ENCODE measurements at places on chromosomes 5 and 9.

DNA sequence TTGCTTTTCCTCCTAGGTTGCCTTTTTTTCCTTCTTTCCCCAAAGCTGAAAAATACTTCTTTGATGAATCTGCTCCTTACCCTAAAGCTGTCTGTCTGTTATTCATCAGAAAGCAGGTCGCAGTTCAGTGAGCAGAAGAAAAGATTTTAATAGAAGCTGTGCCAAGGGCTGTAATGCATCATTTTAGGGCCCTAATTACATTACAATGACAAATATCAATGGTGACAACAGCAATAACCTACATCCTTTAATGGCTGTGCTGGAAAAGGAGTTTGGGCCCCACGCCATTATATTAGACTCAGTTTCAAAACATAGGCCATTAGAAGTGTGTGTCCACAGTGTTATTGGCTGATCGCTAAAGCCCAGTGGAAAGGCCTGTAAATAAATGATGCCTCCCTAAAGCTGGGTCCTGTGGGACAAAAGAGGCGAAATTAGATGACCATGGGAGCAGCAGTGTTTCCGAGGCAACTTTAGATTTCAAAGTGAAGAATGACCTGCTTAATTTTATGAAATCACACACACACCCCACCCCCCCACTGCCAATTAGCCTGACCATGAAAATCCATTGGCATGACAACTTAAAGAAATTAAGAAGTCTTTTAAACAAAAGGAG is 38.4 kb downstream of the TLE4 start:
- peak; percentile 71 for DNase-seq

- peak; percentile 11 for DNase-seq
Measured at GRCh38 chr9:129773262-129774048, 20.6 kb upstream of the PTGES start.

GRCh38 chr5:180704362-180704761 is 35.5 kb downstream of the OR2Y1 start:
- peak; percentile 4 for DNase-seq

DNA sequence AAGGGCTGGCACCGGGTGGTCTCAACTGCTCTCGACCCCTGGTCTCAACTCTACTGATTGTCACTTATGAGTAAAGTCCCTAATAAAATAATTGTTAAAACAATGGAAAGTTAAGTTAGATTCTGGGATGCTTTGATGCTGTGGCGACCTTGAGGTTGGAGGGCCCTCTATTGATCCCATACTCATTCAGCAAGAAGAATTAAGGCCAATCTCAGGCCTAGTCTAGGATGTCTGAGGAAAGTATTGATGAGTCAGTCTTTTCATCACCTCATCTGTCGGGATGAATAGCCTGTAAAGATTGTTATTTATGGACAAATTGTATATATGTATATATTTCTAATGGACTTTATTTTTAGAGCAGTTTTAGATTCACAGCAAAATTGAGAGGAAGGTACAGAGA is 50.8 kb downstream of the WDR36 start:
- DNase-seq = peak; percentile 8

GRCh38 chr9:35829084-35829763 is at the start of gene TMEM8B:
Gene TMEM8B, plus strand, starts transcription at chr9:35829228. Its CDS starts 220 bp downstream, at chr9:35829448.
- peak; percentile 97 for DNase-seq

GRCh38 chr5:83583859-83584258 is 112.3 kb downstream of the VCAN start:
- peak; percentile 48 for DNase-seq

DNA sequence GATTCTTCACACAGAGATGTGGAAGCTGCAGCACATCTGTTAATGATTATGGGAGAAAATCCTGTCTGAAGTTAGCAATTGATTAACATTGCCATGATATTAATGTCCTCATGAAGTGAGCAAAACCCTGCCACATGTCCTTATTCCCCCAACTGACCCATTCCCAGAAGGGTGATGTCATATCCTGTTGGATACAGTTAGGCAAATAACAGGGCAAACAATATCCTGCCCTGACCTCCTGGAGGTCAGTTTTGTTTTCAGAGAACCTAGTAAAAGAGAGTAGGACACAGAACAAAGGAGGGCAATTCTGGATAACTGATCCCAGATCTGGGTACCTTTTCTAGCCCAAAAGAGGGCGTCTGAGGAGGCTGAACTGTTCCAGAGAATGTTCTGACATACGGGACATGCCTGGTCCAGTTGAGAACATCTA is 11.0 kb downstream of the ABLIM3 start:
- DNase-seq = no peak

GRCh38 chr5:168987543-168988300 is 313.2 kb downstream of the SLIT3 start:
- DNase-seq = peak; percentile 83

GRCh38 chr9:123335193-123335985 is 20.6 kb upstream of the CRB2 start:
- DNase-seq = peak; percentile 95

- peak; percentile 73 for DNase-seq
Measured at GRCh38 chr9:89278997-89279739, 31.8 kb upstream of the CKS2 start.

- peak; percentile 15 for DNase-seq
Measured at GRCh38 chr5:30804739-30805505, 388.6 kb upstream of the CDH6 start.

DNA sequence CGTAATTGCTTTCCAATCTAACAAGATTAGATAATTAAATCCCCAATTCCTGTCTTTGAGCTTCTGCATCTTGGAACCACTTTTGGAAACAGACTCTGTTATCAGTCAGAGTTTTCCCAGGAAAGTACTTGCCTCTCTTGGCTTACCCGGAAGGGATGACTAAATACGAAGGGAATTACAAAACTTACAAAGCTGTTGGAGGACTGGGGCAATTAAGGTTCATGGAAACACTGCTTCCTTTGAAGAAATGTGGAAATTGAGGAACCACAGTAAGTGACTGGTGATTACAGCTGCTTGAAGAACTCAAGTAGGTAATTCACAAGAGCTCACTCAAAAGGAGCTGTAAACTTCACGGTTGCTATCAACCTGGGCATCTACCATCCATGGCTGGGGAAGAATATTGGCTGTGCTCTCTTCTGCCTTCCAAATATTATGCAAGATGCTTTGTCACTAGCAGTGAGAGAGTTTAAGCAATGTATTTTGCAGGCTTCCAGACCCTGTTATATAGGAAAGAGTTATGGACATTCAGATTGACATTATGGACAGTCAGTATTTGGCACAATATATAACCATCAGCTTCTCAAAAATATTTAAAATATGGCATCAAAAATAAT is 104.6 kb upstream of the MAN2A1 start:
- peak; percentile 72 for DNase-seq

DNA sequence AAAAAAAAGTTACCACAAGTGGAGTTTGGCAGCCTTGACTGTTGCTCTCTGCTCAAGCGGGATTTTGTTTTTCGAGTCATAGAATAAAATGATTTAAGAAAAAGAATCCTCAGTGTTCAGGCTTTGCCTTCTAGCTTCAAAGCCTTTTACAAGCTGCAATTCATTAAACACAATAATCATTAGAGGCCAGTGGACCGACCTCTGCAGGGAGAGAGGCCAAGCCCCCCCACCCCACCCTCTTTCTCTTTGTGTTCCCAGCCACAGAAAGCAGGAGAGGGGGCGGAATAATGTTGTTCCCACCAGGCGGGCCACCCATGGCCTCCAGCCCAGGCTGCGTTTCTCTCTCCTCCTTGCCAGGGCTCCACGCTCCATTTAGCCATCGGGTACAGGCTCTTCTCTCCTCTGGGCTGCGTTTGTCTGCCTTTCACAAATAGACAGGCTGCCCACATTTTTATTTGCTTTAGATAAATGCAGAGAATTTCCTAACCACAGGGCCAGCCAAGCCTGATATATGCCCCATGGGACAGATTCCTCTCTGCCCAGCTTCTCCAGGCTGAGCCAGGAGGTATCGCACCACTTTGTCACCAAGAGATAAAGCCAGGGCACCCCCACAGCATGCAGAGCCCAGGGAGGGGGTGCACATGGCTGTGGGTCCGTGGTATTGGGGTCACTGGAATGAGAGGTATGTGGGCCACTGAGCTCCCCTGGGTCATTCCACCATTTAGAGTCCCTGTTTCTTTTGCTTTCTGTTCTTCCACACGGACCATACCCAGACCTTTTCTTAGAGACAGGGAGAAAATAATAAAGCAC is 318.8 kb downstream of the PIK3R1 start:
- peak; percentile 88 for DNase-seq

- no peak for DNase-seq
Measured at GRCh38 chr5:180095545-180095944, 24.0 kb upstream of the RNF130 start.

GRCh38 chr5:150573867-150574817 is 66.2 kb downstream of the NDST1 start:
- DNase-seq = no peak

DNA sequence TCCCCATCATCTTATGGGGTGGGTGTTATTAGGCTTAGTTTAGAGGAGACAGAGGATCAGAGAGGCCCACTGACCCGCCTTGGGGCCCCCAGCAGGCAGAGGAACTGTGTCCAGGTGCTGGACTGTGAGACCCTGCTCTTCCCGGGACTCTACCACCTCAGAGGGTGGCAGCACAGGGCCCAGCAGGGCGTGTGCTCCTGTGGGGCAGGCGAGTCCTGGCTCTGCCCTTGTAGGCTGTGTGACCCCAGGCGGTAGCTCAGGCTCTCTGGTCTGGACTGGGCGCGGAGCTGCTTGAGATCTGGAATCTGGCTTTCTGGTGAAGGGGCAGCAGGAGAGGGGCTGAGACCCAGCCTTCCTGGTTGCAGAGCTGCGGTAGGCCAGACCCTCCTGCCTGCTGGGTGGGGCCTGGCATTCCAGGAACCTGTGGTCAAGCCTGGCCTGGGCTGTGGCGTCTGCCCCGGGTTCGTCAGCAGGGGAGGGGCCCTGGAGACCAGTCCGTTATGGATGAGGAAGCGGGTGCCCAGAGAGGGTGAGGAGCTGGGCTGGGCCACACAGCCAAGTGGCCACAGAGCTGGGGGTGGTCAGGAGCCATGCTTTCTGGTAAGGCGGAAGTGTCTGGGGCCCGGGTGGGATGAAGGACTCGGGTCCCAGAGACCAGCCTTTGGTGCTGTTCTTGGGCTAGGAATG is 46.5 kb downstream of the RXRA start:
- DNase-seq = peak; percentile 62

GRCh38 chr9:129451089-129451656 is 169.7 kb downstream of the C9orf50 start:
- no peak for DNase-seq

DNA sequence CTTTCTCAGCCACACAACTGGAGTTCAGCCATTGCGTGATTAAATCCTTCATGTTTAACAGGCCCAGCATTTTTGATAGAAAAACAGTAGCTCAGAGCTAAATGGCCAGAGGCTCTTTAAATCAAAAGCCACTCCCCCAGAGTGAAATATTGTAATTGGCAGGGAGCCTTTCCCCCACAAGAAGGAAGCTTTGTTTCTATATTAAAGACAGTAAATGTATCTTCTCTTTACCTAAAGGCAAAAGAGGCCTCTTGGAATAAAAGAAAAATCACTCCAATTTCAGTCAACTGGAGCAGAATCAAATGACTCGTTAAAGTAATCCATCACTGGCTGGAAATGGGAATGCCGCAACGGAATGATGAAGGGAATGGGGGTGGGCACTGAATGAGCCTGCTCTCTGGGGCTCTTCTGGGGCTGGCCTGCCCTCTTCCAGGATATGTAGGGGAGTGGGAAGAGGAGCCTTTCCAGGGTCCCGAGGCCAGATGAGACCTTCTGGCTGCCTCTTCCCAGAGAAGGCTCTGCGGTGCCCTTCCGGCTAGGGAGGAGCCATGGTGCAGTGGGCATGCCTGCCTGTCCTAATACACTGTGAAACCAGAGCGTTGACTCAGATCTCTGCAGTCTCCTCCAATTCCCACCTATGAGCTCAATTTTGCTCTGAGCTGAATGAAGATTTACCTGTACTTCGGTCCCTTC is 45.2 kb downstream of the ANKDD1B start:
- peak; percentile 61 for DNase-seq

DNA sequence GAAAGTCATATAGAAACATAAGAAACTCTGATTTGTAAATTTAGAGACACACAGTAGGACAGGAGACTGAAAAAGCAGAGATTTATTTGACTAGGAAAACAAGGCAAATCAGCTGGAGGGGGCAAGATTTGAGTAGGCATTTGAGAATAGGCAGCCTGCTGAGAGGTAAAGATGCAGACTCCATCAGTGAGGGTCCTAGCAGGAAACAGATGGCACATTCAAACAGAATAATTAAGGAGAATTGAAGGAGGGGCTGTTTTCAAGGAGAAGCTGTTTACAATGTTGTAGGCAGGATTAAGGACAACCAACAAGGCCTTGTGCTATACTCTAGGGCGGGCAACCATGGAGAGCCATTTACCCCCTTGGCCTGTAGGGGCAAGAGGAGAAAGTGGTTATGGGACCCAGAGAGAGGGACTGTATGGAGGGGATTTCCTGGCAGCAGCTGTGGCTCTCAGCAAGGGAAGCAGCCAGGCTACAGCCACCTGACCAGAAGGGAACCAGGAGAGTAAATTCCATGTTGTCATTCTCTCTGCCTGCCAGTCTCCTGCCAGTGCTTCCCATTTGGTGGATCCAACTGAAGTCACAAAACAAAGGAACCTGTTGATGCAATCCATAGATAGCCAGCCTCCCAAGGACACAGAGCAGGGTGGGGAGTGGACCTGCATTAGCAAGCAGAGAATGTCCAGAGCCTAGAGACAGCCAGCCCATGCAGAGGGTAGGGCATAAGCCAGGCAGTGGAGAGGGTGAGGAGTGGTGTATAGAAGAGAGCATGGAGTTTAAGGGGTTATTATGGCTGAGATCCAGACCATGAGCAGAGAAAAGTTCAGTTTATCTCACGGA is 38.2 kb downstream of the PAPPA start:
- DNase-seq = no peak

DNA sequence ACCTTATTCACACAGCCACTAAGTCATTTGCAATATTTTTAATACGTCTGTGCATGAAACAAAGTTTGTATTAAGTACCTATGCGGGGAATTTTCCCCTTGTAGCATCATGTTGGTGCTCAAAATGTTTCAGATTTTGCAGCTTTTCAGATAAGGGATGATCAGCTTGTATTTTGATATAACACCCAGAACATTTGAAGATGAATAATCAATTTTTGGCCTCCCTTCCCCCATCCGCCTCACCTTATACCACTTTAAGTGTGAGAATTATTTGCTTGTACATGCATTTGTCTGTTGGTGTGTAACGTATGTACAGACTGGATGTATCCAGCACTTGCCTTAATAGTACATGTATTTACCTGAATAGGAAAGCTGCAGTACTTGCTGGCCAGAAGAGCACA is 1.7 kb downstream of the JAK2 start:
- DNase-seq = no peak

GRCh38 chr5:179127136-179128040 is 67.2 kb downstream of the ZNF354C start:
- no peak for DNase-seq

DNA sequence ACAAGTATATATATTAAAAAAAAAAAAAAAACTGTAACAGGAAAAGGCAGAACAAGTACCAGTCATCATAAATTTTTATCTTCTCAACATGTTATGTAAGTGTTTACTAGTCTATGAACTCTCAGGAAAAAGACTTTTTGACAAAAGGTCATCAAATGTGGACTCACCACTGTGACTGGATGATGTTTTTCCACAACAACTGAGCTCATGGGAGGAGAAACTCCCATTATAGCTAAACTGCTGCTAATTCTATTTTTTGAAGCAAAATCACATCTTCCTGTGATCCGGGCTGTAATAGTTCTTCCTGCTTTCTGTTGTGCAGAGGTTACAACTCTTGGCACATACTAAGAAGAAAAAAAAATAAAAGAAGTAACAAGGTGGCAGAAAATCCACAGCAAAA is 39.6 kb downstream of the POC5 start:
- no peak for DNase-seq
